ENCODE measurements at places on chromosomes 4 and X.
A peak's percentile ranks its signal among the peaks of the same experiment; 100 is the strongest.

- DNase-seq, result no peak
Measured at GRCh38 chrX:80432863-80433262, 12.6 kb downstream of the TENT5D start.

DNA sequence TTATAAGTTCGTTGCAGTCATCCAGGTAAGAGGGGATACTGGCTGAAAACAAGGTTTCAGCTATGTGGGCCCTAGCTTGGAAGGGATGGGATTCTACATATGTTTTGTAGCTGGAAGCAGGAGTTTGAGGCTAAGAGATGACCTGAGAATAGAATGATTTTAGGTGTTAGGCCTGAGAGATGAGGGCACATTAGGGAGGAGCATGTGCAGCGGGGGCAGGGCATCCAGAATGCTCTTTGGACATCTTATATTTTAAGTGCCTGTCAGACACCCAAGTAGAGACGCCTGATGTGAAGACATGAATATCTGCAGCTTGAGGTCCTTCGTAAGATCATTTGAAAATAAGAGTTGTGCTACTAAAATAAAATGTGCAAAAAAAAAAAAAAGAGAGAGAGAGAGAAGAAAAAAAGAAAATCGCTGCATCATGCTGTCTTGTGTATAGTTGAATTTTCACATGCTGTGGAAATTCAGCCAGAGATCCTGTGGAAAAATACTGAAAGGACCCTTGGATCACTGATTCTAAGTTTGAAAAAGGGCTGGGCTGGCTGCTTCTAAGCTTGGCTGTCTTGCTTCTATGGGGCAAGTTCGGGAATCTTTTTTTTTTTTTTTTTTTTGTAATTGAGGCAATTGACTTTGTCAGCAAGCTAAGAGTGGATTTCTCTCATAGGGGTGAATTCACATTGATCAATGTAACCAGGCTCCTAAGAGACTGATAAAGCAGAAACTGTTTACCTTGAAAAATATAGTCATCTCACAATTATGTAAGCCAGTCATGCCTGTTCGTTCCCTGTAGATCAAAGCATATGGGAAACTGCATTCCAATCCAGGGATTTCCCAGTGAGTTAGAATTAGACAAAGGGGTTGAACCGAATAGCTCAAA is 341.0 kb upstream of the GATB start:
- no peak for DNase-seq

- no peak for DNase-seq
Measured at GRCh38 chr4:58214376-58214775, 1104.2 kb upstream of the IGFBP7 start.

DNA sequence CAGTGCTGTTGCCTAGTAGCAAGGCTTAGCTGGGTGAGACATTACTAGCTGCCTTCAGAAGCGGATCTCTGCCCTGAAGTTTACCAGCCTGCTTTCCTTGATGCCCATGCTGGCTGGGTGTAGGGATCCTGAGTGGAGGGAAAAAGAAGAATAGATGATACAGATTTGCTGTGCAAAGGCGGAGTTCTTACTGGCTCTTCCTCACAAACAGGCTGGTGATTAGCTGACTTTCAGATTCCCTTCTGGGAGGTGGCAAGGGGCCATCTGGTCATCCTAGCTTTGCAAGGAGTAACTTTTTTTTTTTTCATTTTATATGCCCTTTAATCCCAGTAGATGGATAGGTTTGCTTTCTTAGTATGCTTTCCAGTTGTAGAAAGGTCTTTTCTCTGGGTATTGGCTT is 44.8 kb downstream of the SMARCA5 start:
- DNase-seq, result no peak

DNA sequence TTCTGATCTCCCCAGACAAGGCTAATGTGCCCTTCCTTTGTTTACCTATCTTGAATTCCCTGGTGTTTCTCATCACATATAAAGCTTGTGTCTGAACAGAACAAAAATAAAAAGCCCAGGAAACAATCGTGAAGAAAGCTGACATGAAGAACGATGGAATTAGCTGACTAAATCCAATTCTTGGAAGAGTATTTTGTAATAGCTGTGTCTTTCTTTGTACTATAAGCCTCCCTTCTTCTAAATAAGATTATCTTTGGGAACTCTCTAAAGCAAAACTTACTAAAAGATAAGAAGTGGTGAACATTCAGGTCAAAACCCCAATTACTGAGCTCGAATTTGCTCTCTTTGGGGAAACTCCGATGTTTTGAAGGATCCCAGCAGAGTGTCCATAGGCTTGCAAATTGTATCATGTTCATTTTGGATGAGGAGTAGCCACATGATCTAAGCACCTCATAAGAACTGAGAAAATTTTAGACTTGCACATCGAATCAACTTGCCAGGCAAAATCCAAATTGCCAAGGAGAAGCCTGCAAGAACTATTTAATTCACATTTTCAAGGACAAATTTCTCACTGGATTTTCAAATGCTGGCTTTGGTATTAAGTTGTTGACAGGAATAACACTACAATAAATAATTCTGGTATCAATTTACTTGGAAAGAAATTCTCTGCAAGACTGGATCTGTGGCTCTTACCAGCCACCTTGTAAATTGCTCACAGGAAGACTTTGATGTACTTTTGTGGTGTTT is 106.2 kb downstream of the LNX1 start:
- DNase-seq, result no peak

DNA sequence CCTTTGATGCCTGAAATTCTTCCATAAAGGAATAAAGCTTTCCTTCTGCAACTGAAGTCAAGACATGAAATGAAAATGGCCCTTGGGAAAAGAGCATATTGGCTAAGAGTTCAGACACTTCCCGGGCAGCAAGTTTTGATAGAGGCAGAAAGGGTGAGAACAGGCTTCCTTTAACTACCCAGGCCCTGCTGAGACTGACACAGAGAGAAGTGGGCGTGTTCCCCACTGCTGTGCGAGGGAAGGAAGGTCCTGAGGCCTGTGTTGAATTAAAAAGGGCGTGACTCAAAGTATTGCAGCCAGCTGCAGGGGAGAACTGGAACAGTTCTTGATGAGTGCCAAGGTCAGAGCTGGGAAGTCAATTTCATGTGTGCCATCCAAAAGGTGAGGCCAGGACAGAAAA is 33.9 kb upstream of the ADGRG2 start:
- DNase-seq, result no peak

DNA sequence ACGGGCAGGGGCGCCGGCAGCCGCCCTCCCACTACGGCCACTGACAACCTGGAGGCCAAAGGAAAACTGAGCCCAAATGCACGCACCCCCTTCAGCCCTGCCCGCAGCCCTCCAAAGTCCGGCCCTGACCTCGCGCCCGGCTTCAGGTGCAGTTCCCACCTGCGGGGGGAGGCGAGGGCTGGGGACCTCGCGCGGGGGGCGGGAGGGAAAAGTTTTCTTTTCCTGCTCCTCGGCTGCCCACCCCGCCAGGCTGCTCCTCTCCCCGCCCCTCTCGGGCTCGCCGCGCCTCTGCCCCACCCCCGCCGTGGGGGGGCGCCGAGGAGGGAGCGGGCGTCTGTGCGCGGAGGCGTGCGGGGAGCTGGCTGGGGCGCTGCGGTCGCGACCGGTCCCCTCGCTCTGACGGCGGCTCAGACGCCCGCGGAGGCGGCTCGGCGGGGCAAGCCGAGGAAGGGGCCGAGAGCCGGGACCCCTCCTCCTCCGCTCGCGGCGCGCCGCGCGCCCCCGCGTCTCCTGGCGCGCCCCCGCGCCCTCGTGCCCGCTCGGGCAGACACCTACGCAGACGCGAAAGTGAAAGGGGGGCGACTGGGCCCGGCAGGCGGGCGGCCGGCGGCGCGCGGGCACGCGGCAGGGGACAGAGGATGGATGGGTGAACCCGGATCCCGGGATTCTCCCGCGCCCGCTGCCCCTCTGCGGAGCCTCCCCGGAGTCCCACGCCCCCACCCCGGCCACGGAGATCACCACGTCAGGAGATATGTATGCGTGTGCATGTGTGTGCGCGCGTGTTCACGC is 3.1 kb upstream of the NR3C2 start:
- peak; percentile 40 for DNase-seq

DNA sequence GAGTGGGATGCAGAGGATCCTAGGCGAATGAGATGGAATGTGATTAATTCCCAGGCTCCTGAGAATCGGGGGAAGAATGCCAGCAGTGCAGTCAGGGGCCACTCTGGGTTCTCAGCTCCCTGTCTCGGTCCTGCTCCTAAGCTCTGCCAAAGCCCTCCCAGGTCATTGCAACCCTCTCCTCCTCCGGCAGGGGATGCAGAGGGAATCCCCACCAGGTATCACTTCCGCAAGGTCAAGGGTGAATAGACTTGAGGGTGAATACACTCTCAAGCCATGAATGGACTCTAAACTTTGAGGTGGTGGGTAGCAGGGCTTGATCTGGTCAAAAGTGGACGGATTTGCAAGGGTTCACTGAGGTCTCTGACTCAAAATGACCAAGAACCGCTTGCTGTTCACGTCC is 139.3 kb upstream of the MXRA5 start:
- no peak for DNase-seq

- peak; percentile 2 for DNase-seq
Measured at GRCh38 chrX:103215425-103215991, 600 bp downstream of the BEX4 start.

GRCh38 chr4:83115656-83116285 is 1.2 kb upstream of the PLAC8 start:
- DNase-seq, result no peak

- DNase-seq, result no peak
Measured at GRCh38 chr4:121778991-121779628, 14.1 kb upstream of the SMIM43 start.

- DNase-seq, result no peak
Measured at GRCh38 chr4:134324179-134324578, 122.6 kb upstream of the PABPC4L start.

GRCh38 chr4:55910140-55910539 is 38.6 kb upstream of the CEP135 start:
- DNase-seq, result no peak

DNA sequence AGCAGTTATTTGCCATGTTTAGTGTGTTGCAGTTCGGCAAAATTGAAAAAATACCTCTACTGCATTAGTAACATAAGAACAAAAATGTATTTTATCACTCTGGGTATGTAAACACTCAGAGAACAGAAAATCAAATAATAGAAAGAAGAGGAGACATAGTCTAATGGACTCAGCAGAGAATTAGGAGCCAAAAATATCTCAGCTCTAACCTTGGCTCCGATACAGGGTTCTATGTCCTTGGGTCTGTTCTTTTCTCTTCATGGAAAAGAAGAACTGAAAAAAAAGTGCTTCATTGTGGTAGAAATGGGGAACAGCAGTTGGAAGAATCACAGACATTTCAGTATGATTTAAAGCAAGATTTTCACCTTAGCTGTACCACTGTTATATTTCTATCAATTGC is 240.5 kb upstream of the CXXC4 start:
- DNase-seq, result no peak

DNA sequence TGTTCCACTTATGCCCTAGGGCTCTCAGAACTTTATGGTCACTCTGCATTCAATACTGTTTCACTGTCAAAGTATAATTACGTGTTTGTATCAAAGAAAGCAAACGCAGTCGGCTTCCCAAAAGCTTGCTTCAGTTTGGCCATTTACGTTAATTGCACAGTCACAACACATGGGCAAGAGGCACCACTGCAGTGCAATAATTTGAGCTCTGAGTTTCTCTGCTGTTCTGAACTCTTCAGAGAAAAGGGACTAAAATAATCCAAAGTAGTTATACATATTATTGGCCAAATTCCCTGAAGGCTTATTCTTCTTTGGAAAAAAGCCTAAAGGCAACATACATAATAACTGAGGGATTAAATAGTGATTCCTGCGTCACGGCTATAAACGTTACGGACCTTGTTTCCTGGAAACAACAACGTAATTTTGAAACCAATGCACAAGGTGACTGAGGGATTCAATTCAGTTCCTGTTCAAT is 51.3 kb downstream of the RNF150 start:
- DNase-seq, result no peak
